ENCODE measurements at places on chromosomes 1 and 21.

- DNase-seq = no peak
Measured at GRCh38 chr1:109365642-109366204, 32.0 kb downstream of the SORT1 start.

DNA sequence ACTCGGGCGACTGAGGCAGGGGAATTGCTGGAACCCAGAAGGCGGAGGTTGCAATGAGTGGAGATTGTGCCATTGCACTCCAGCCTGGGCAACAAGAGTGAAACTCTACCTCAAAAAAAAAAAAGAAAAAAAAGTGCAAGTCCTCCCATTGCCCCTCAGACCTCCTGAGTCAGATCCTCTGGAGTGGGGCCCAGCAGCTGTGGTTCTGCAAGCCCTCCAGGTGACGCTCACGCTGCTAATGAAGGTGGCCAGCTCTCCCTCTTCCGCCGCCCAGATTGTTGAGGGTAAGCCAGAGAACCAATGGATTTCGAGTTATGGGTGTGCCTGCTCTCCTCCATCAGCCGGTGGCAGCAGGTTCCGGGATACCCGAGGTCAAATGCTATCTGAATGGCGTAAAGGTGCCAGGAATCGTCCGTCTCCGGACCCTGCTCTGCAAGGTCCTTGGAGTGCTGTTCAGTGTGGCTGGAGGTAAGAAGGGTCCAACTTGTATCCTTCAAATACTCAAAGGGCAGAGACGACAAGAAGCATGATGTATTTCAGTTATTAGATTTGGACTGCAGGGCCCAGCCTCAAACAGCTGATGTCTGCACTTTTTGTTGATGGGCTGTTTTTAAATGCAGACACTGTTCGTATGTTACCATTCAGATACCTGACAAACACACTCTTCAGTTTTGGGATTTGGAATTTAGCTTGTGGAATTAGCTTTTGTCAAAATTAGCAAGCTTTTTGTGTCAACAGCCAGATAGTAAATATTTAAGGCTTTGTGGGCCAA lies 17.6 kb downstream of the CLCN6 start:
- DNase-seq = no peak

DNA sequence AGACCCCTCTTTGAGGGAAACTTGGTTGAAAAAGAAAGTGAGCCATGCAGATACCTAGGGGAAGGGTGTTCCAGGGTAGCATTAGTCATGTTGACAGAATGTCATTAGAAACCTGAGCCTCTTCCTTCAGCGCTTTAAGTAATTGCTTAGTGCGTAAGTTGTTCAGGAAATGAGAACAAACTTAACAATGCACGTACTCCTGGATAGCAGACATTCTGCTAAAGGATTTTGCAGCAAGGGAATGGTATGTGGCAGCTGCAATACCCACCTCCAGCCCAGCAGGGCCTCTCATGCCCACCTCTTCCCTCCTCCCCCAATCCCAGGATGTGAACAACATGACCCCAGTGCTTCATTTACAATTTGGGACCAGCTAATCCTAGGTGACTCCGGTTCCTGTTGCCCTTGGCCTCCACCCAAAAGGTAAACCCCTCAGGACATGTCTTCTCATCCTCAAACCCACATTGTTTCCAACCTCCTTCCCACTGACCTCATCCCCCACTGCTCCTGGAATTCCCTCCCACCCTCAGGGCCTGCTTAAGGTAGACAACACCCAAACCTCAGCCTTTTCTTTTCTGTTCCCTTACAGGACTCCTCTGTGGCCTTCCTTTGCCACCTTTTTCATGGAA lies 98.0 kb upstream of the BCAR3 start:
- no peak for DNase-seq

DNA sequence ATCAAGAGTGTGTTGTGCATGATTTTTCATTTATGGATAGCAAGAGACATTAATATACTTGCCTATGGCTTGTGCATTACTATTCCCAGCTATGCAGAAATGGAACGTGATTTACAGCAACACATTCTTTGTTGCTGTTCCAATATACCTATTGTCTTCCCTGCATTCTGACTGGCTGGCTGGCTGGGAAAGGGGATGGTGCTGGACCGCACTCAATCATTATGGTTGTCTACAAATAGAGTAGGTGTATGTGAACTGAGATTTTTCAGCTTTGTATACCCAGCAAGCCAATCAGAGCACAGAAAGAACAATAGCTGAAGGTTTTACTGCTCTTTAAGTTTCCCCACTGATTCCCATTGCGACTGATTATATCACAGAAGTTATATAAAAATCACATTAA lies 167.5 kb downstream of the ATG4C start:
- no peak for DNase-seq

DNA sequence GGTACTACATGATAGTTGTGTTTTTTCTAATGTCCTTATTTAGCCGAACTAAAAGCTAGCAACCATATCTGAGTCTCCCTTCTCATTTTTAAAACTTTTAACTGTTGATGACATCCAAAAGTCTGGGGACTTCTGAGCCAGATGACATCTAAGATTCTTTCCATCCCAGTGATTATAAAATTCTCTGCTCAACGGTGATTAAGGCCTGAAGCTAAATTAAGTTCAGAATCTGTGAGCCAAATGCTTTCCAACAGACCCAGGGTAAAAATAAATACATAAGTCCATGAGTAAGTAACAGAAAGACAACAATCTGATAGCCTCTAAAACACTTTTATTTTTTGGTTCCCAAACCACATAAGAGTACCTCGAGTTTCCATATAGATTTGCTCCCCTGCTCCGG lies 13.1 kb upstream of the PTP4A2 start:
- no peak for DNase-seq

GRCh38 chr1:174996476-174996875 lies 3.3 kb upstream of the CACYBP start:
- no peak for DNase-seq

DNA sequence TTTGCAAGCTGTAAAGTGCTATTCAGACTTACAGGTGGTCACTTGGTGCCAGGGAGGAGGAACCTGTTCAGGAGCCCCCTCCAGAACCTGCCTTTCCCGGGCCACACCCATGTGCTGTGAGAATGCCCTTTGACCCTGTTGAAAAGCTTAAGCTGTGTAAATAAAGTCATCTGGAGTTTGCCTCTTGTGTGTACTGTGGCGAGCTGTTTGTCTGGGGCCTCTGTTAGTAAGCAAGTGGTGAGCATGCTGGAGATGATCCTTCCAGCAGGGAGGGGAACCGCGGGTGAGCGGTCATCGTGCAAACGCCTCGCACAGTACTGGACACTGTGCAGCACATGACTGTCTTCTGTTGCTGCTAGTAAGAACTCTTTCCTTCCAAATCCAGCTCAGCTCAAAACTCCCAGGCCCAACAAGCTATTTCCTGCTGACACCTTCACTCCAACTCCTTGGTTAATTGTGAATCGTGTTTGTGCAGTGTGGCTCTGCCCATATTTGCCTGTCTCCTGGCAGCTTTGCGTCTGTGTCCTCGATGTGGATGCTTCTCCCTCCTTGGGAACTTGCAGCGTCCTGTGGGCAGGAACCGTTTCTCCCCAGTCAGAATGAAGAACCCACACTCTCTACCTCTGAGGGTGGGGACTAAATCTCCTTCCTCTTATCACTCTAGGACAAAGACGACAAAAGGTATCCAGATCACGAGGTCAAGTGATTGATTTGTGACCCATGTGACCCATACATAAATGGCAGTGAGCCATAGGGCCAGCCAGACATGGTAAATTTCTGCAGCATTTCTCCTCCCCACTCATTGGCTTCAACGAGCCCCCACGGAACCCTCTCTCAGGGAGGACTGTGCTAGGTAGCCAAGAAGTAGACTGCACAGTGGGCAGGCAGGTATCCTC lies 13.9 kb upstream of the BTG2 start:
- DNase-seq = no peak

DNA sequence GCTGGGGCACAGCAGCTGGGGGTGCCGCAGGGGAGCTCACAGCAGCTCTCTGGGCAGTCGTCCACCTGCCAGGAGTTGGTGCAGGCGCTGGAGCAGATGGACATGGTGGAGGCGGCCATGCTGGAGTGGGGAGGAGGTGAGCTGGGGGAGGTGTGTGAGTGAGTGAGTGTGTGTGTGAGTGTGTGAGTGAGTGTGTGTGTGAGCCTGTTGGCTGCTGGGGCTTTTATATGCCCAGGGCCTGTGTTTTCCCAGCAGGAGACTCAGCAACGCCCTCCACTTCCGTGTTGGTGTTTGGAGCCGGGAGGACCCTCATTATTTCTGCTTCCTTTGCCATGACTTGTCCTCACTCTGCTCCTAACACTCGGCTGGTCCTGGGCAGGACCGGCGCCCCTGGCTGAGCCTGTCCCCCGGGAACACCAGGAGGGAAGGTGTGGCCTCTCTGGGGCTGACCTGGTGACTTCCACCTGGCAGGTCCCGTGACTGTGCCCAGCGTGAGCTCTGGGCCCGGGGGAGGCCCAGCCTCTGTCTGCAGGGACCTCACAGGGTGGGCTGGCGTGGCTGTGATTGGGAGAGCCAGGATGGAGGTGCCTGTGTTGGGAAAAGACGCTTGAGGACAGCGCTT lies at the start of gene KRTAP10-2:
Gene KRTAP10-2 (minus strand): TSS at position 166 of the 622 bp plus-strand sequence. CDS start 47 bp downstream, at position 119.
- no peak for DNase-seq

- no peak for DNase-seq
Measured at GRCh38 chr21:37909936-37910335, 6.3 kb downstream of the KCNJ6 start.

DNA sequence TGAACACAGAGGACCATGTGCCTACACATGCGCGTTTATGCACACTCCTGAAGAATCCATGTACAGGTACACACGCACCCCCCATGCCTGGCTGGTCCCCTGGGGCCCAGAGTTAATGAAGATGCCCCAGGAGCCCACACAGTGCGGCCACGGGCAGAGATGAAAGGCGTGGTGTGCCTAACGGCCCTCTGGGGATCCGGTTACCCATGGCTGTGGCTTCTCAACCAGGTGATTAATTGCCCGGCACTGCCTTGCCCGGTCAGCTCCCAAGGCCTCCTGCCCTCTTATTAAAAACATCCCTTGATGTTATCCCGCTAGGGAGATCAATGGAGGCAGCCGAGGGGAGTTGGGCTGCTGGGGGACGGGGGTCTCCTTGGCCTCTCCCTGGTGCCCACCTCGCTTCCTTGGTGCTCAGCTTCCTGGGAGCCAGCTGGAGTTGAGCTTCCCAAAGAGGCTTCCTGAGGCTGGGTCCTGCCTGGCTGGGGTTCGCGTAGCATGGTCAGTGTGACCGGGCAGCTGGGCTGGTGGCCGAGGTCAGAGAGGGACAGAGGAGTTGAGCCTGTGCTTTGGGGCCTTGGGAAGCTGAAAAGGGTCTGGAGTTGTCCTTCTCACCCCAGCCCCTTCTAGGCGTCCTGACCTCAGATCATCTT lies 75.0 kb upstream of the WNT4 start:
- no peak for DNase-seq

DNA sequence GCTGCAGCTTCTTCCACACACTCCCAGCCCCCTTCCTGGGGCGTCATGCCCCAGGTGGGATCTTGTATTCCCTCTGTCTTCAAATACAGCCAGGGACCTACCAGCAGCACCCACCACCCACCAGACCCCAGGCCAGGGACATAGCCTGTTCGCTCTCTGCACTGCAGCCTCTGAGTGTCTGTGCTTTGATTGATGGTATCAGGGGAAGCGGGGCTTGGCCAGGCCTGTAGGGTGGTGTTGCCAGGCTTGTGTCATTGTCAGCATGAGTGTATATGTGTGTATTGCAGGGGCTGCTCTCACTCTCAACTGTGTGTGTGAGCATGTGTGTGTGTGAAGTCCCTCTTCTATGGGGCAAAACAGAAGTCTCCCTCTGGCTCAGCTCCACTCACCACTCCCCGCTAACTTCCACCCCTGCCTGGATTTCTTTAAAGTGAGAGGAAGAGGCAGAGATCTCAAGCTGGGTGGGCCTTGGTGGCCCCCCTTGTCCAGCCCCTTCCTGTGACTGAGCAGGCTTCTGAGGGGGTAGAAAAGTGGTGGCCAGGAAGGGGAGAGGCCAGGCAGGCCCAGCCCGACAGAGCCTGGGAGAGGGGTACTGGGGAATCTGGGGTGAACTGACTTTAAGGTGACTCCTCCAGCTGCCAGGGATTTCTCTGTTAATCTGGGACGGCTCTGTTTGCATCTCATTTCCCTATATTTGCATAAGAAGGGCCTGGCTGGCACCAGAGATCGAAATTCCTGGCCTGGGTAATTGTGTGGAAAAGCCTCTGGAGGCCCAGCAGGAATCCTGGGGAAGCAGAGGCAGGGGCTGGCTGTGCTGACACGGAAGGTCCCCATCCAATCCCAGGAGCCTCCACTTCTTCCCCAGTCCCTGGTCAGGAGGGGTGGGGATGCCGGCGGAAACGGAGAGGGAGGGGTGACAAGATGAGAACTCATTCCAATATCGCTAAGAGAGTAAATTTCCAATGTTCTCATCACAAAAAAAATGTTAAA lies 18.6 kb upstream of the ADGRB2 start:
- DNase-seq = no peak

GRCh38 chr1:68204977-68205630 lies 27.2 kb downstream of the WLS start:
- DNase-seq = no peak

- no peak for DNase-seq
Measured at GRCh38 chr1:165896277-165896676, 68.9 kb downstream of the UCK2 start.

- no peak for DNase-seq
Measured at GRCh38 chr1:26949926-26950319, 10.3 kb downstream of the KDF1 start.

All from activated CD4-positive, alpha-beta T cell treated with anti-CD3 and anti-CD28 coated beads, Interleukin-2, amount 50 U/mL, for 24 hours (primary cell).